ENCODE measurements at places on chromosomes 13 and 19.

- no peak for DNase-seq
Measured at GRCh38 chr19:41928221-41928683, at the start of gene ERFL. ERFL (minus strand) TSS chr19:41928449; CDS start chr19:41912919, 15,530 bp downstream.

DNA sequence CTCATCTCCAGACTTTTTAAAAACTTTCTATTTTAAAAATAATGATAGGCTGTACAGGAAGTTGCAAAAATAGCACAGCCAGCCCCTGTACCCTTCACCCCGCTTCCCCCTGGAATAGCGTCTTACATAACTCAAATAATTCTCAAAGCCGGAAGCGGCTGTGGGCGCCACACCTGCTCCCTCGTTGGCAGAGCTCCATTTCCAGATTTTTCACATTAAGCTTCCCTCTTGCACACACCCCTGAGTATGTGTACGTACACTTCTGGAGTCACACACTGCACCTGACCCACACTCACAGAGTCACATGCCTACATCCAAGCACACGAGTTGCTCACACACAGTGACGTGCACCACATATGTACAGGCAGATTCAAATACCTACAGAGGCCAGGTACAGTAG is 24.9 kb upstream of the DPP9 start:
- no peak for DNase-seq

DNA sequence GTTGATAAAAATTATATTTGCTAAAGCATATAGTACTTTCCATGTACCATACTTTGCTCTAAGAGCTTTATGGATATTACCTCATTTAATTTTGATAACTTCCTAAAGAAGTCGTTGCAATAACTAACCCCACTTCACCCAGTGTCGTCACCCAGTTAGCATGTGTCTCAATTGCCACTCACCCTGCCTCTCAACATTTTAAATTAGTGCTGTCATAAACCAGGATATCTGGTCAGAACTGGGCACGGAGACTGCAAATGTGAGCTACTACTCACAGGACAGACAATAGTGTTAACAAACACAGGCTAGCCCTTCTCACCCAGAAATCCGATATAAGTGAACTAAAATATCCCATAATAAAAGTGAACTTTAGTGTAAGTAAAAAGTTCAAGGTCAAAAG is 430.6 kb downstream of the KLF12 start:
- no peak for DNase-seq

GRCh38 chr13:66560991-66561390 is 669.1 kb downstream of the PCDH9 start:
- DNase-seq: no peak

Measured in uterus (tissue), 4 donors.